Tongue (tissue), 3 donors: ENCODE measurements at places on chromosomes 2 and 18. TPM values are rescaled to one million over a fixed set of nuclear protein-coding genes. Genes with fewer than 3 reads are reported as not detected.

COL4A4 gene
- 4.9 TPM for total RNA-seq

IL37 gene
- not detected for total RNA-seq

DNA sequence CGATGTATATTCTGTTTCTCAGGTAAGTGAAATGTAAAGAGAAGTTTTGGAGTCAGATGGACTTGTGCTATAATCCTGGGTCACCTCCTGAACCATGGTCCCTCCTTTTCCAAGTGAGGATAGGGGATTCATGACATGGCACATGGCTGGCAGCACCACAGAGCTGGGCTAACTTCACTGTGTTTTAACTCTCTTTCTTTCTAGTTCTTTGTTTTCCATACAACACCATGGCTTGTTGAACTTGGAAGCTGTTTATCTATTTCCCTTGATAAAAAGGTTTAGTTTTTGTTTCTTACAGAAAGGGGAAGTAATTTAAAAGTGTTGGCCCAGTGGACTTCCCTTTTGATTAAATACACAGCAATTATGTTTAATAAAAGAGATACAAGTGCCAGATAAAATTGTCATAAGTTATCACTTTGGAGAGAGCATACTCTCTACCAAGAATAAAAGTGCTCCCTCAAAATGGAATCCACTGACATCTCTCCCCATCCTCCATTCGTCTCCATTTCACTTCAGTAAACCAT, 90.4 kb downstream of the PLCL1 start:
- no peak for DNase-seq

GRCh38 chr2:1563943-1564891, 151.0 kb downstream of the TPO start:
- peak; percentile 14 for DNase-seq

GRCh38 chr2:231016566-231017230, 20.6 kb upstream of the C2orf72 start:
- no peak for DNase-seq

GRCh38 chr2:241788135-241788534, 11.5 kb downstream of the GAL3ST2 start:
- no peak for DNase-seq

TRIM43 gene
- total RNA-seq = not detected

DNA sequence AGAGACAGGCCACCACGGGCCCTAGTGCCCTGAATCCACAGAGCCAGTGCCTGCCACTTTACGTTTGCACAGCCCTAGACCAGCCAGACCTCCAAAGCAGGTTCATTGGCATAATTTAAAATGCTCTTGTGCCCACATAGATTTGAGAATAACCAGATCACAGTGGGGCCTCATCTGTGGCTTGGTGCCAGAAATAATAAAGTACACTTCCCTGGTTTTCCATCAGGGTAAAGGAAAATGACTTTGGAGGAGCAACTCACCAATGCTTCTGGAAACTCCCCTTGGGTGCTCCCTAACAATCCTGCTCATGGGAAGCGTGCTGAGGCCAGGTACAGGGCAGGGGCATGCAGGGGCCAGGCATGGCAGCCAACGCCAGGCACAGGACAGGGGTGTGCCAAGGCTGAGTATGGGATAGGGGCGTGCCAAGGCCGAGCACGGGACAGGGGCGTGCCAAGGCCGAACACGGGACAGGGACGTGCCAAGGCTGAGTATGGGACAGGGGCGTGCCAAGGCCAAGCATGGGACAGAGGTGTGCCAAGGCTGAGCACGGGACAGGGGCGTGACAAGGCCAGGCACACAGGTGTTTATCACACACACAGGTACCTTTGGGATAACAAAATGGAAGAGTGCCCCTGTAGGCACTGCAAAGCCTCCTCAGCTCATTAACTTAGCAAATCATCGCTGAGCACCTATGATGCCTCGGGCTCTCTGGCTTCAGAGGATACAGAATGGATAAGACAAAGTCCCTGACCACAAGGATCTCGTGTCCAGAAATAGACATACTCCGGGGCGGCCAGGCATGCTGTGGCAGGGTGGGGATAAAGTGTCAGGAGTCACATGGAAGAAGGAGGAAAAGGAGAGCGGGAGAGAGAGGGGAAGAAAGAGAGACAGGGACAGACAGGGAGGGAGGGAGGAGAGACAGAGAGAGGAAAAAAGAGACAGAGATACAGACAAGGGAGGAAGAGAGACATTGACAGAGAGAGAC, 334.7 kb downstream of the EIPR1 start:
- peak; percentile 27 for DNase-seq

AP1S3 gene
- total RNA-seq = 3.0 TPM

DCDC2C gene
- total RNA-seq = not detected

GRCh38 chr2:121492409-121492808, 38.3 kb upstream of the RNU4ATAC start:
- no peak for DNase-seq

DNA sequence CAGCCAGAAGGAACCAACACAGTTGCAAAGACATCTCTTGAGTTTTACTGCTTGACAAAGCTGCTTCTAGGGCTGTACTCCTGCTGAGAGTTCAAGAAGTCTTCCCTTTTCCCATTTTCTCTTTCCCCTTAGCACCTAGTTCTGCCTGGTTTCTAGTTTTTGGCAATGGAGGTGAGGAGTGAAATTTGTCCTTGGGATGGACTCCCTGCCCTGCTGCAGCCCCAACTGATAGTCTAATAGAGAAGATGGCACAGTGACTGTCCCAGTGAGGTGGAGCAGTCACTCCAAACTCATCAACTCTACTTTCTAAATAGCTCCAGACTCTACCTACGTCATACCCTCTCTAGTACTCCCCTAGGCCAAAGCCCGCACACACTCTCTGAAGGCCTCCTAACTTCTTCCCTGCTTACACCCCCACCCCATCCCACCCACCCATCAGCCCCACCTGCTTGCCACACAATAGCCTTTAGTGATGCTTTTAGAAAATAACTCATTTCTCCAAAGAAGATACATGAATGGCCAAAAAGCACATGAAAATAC, 164.4 kb downstream of the DDX1 start:
- no peak for DNase-seq

MYO7B gene
- 1.5 TPM for total RNA-seq

HDAC4 gene
- 34.2 TPM for total RNA-seq

DNA sequence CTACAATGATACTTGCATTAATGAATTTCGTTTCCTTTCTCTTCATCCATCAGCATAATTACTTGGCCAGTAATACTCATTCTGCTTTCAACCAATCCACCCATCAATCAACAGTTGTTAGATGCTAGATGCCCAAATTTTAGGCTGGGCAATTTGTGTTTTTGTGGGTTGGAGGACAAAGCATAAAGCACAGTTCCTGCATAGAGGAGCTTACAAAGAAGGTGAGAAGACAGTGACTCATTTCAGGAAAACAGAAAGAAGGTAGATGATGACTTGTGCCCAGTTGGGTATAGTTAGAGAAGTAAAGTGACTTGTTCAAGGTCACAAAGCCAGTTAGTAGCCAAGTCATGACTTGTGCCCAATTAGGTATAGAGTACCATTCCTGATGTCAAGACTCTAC, 1186.8 kb upstream of the CELF4 start:
- DNase-seq = no peak

OSBPL6 gene
- 12.0 TPM for total RNA-seq
